ENCODE measurements at places on chromosomes 3 and 15.
A peak's percentile ranks its signal among the peaks of the same experiment; 100 is the strongest.

- DNase-seq: no peak
Measured at GRCh38 chr3:177545964-177546363, 348.7 kb upstream of the TBL1XR1 start.

DNA sequence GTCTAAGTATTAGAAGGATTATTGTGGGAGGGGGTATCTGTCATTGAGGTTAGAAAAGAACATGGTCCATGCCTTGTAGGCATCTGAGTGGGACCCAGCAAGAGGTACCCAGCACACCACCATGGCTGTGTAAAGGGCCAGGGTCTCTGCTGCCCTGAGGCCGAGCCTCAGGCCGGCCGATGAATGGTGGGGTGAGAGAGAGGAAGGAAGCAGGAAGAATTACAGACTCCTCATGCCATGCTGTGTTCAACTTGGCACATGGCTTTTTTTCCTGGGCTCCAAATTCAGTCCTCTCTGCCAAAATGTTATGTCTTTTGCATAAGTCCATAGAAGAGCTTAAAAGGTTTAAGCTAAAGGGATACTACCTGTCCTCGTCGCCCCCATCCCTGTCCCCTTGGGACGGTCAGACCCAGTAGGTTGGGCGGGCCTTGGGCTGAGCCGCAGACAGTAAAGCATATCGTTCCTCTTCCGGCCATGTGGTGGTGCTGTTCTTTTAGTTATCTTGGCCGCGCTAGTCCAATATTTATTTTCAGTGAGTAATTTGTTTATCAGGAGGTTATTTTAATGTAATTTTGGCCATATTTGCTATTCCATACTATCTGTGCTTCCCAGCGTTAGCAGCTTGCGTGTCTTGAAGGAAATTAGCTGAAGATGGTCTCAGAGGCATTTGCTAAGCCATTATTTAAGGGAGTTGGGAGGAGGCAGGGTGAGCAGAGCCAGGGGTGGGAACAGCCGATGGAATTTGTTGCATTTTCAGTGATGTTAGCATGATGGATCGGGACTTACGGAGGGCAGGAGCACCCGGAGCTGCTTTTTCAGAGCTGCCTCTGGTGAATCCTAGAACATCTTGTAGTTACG, 152.4 kb downstream of the AGBL1 start:
- peak; percentile 25 for DNase-seq

DNA sequence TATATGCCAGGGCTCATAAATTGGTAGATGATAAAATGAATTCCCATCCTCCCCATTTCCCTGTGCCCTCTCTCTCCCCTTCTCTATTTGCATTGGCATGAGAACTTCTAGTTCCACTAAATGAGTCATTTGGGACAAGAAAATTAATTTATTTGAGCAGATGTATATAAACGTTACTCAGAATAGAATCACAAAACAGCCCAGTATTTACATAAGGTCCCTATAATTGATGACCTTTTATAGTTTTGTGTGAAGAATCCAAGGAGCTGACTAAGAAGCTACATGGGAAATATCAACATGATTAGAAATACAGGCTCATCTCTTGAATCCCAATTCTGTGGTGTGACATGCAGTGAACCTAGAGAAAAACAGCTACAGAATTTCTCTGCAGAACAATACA, 617.7 kb upstream of the NR2F2 start:
- DNase-seq: peak; percentile 71

DNA sequence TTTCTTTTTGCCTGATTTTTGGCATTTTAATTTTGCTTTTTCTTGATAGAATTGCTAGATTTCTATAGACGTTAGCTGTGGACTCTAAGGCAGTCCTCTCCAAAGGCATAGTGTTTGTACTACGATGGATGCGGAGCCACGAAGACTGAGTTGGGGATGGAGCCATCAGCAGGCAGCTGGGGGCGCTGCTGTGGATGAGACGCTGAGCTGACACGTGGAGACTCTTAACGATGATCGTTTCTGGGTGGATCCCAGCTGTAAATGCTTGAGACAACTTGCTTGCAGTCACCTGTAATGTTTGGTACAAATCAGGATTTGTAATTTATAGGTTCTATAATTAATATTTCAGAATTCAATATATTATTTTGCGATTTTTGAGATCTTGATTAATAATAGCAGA, 13.3 kb upstream of the PPP1R2 start:
- DNase-seq: no peak

GRCh38 chr3:187941135-187941847, 196.0 kb upstream of the BCL6 start:
- DNase-seq: no peak

DNA sequence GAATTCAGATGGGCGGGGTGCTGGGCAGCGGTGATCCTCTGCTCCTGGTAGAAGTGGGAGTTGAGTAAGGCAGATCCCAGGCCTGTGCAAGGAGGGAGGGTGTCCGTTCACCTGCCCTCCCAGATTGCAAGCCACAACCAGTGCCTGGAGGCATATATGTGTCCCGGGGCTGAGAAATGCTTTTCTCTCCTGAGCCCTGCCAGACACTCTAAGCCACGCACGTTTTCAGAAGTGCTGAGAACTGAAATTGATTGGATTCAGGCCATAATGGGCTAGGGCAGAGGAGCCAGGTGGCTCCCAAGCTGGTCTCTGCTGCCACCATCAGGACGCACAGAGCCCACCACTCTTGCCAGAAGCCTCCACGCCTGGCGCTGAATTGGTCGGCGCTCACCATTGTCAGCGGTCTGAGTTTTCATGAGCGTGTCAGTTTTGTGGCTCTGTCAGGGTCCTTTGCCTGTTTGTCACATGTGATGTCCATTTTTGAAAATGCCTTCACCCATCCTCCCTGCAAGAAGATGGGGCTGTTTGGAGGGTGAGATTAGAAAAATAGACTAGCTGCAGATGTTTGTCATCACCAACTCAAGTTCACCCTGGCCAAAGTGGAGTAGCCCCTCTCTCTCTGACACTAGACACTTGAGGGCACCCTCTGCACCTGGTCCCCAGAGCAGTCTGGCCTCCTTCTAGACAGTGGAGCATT, 15.4 kb upstream of the BFSP2 start:
- DNase-seq: peak; percentile 70

DNA sequence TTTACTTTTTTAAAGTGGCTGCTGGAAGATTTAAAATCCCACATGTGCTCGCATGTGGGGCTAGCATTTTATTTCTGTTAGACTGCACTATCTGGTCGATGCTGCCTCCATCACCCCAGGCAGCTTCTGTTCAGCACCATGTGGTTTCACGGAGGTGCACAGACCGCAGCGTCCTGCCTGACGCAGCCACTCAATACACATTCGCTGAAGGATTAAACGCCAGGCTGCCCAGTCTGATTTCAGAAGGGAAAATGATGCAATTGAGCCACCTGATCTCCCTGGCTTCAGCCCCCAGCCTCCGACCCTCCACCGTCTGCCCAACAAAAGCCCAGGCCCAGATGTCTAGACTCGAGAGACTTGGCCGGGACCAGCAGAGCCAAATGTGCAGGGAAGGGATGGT, 84.5 kb downstream of the MEGF11 start:
- DNase-seq: no peak

DNA sequence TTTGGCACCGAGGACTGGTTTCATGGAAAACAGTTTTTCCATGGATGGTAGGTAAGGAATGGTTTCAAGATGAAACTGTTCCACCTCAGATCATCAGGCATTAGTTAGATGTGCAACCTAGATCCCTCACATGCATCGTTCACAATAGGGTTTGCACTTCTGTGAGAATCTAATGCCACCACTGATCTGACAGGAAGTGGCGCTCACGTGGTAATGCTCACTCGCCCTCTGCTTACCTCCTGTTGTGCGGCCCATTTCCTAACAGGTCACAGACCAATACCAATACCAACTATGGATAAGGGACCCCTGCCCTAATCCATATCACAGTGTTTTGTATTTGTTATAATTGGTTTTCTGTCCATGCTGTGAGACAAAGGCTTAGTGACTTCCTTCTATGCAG, 58.9 kb downstream of the SLMAP start:
- DNase-seq: no peak

DNA sequence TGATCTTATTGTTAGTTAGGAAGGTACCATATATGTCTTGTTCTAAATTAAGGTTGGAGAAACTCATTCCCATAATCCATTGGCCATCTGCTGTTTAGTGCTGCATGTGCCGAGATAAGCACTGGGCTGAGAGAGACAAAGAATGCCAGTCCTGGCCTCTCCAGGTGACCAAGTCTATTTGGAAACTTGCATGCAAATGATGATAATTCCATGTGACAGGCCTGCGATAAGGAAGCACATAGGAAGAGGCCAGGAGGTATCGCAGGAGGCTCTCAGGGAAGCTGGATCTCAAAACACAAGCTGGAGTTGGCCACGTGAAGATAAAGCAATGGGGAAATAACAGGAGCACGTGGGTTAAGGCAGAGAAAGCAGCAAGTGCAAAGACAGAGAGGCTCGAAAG, 39.7 kb downstream of the MYO5C start:
- DNase-seq: no peak

- peak; percentile 66 for DNase-seq
Measured at GRCh38 chr3:37765591-37766488, 95.8 kb upstream of the CTDSPL start.

- no peak for DNase-seq
Measured at GRCh38 chr3:140363801-140364200, 314.1 kb upstream of the TRIM42 start.

- peak; percentile 40 for DNase-seq
Measured at GRCh38 chr3:107942244-107942643, 148.6 kb downstream of the CD47 start.

DNA sequence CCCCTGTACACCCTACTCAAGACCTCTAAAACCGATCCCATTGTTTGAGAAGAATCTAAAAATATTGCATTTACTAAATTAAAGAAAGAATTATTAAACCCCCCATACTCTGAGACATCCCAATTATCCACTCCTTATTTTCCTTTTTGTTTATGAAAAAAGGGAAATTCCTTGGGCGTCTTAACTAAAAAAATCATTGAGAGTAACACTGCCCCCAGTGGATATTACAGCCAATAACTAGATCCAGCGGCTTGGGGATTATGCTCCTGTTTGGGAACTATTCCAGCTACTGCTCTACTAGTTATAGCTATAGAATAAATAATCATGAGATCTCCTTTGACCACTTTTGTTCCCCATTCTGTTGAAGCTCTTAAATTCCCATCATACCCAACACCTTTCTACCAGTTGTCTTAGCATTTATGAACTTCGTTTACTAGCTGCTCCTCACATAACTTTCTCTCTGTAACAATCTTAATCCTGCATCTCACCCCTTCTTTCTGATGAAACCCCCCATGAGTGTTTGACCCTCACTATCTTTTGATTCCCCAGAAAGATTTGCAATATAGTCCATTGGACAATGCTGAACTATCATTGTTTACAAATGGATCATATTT, 12.7 kb upstream of the CFAP91 start:
- DNase-seq: peak; percentile 17

DNA sequence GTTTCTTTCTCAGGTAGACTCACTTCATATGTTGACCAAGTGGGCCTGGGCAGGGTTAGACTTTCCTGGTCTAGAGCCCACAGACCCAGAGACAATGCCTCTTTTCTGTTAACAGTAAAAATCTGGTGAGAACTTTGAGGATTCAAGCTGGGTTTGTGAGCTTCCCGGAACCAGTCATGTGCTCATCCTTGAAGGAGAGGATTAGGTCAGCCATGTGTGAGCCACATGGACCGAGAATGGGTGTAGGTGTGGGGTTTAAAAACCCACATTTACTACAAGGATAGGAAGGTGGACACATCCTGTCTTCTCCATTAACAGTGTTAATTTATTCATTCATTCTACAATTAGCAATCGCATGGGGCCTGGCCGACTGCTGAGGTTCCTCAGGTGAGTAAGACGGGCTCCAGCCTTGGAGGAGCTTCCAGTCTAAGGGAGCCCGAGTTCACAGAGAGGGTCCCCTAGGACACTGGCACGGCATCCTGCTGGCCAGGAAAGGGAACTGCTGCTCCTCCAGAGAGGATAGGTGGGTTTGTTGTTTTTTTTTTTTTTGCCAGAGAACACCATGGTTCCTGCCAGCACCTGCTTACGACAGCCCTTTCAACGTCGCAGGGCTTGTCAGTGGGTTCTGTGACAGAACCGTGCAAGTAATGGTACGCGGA, 69.0 kb downstream of the SQOR start:
- no peak for DNase-seq

DNA sequence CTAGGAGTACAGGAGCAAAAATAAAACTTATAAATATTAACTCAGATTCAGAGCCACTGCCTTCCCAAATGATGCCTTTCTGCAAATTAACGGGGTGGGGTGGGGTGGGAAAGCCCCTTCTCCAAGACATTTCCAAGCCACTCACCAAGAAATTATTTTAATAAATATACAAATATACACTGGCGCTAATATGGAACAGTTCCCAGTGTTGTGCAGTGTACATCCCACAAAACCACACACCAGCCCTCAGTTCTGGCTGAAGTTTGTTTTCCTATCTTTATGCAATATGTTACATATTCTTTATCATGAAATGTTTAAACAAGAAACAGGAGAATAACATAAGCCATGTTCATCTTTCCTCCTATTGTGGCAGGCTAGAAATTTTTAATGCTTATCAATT, 53.0 kb upstream of the GYG1 start:
- DNase-seq: peak; percentile 40

GRCh38 chr3:187725653-187726370, 19.5 kb downstream of the BCL6 start:
- DNase-seq: no peak

GRCh38 chr15:26182441-26182840, 319.3 kb upstream of the ATP10A start:
- no peak for DNase-seq

DNA sequence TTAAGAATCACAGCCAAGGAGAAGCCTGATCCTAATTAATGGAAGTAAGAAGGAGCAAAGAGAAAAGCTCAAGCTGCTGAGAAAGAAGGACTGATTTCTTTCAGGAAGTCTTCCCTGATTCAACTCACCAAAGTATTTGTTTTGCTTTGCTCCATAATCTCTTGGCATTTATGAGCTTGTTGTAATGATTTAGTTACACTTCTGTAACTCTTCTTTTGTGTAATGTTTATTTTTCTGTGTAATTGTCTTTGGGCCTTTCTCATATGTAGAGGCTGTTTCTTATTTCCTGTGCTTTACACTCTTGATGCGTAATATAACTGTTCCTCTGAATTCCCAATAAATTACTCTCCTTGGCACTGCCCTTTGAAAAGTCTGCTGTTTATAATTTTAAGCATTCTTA, 80.0 kb downstream of the COL6A5 start:
- no peak for DNase-seq

GRCh38 chr3:12375572-12375971, 86.7 kb downstream of the PPARG start:
- DNase-seq: no peak

GRCh38 chr3:160210799-160211221, 14.4 kb upstream of the C3orf80 start:
- peak; percentile 71 for DNase-seq

GRCh38 chr3:54714035-54714434, 213.8 kb downstream of the LRTM1 start:
- DNase-seq: no peak

GRCh38 chr3:69428657-69429255, 42.9 kb upstream of the FRMD4B start:
- peak; percentile 40 for DNase-seq

GRCh38 chr15:98322581-98322980, 325.8 kb upstream of the IGF1R start:
- no peak for DNase-seq

GRCh38 chr3:155080692-155081091, 573 bp downstream of the MME start:
- peak; percentile 40 for DNase-seq
